ENCODE measurements at places on chromosomes 12 and 14. TPM values are rescaled to one million over a fixed set of nuclear protein-coding genes. Genes with fewer than 3 reads are reported as not detected.

MEG3 gene
- total RNA-seq = 28.0 TPM

POTEM gene
- total RNA-seq = not detected

DNA sequence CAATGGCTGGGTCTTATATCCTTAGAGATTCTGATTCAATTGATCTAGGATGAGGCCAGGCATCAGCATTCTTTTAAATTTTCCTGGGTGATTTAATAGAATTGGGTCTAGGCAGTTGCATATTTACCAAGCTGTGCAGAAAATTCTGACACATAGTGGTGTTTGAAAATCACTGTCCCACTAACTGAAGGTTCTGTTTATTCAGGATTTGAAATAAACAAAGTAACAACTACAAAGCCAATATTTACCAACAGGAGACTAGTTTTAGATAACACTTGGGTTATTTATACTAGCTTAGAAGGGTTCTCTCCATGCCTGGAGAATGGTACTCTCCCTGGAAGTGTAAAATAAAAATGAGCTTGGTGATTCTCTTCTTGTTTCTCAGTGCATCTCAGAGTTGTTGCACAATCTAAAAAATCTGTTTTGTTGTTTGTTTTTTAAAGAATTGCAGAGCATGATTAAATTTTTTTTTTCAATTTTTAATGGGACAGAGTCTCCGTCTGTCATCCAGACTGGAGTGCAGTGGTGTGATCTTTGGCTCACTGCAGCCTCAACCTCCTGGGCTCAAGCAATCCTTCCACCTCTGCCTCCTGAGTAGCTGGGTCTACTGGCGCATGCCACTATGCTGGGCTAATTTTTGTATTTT, 16.9 kb downstream of the BEST3 start:
- no peak for DNase-seq

BCL11B gene
- 0.28 TPM for total RNA-seq

Data from sigmoid colon (tissue), 7 donors.